ENCODE measurements at places on chromosomes 12 and 14.

DNA sequence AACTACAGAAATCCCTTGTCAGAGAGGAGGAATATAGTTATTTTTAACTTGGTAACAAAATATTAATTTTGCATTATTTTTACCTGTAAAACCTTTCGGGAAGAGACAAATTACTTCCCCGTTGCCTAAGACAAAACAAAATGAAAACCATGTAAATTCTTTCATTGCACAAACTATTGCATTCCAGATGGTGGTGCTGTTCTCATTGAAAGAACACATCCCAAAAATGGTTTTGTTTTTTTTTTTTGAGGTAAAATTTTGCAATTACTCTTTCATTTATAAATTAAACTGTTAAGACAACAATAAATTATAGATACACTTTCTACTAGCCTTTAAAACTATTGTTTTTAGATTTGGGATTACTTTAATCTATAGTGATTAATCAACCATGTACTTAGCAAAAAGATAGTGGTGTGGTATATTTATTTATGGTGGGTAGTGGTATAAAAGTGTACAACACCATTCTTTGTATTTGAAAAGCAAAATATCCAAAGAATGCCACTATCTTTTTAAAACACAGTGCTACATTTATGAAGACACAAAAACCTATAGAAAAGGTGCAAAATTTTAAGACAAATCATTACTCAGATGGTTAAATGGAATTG, 115.5 kb downstream of the SLC38A1 start:
- DNase-seq, result peak; percentile 30

- DNase-seq, result peak; percentile 15
These were observed 6.1 kb upstream of the KRT74 start for GRCh38 chr12:52579468-52580465.

- DNase-seq, result no peak
These were observed 224.5 kb downstream of the VRK1 start for GRCh38 chr14:97021571-97022168.

- no peak for DNase-seq
These were observed 365.0 kb downstream of the CCER1 start for GRCh38 chr12:90589956-90590355.

DNA sequence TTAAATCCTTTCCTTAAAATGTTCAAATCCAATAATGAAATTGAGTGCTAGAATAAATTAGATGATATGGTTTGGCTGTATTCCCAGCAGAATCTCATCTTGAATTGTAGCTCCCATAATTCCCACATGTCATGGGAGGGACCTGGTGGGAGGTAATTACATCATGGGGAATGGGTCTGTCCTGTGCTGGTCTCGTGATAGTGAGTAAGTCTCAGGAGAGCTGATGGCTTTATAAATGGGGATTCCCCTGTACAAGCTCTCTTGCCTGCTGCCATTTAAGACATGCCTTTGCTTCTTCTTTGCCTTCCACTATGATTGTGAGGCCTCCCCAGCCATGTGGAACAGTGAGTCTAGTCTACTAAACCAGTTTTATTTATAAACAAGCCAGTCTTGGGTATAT, 508.5 kb downstream of the ETNK1 start:
- no peak for DNase-seq

- no peak for DNase-seq
These were observed 17.2 kb upstream of the PSMC1 start for GRCh38 chr14:90239139-90239538.

DNA sequence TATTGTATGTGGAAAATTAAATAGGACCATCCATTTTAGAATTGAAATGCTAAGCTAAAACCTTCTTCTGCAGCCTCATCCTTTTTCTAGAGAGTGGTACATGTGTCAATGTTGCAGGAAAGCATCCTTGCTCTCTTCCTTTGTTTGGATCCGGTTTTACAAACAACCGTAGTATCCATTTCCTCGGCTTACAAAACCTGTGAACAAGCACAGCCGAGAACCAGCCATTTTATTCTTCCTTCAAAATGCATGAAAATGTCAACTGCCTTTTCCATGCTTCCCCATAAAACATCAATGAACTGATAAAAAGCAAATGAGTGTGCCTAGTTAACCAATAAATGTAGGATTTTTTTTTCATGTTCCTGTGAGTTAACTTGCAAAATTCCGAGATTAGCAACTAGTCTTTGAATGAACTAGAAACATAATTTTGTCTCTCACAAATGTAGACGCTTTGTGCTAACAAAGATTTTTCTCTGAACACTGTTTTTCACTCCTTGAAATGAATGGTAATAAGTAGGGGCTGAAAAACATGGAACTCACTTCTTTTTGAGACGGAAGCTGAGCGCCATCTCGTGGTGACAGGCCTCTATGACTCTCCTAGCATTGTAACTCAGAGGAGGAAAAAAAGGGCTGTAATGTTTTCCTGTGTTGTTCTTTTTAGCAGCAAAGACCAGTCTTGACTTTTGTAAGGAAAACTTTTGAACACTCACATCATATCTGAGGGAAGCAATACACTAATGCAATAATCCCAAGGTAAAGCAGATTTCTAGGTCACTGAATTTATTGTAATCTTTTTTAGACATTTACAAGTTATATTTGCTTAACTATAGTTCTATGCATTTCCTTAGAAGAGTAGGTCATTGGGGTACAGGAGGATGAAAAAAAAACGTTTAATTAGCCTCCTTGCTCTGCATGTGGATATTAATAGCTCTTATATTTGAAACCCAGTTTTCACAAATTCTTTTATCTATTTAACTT, 157.4 kb upstream of the FOXG1 start:
- DNase-seq, result peak; percentile 15

GRCh38 chr12:12877781-12878455, 13.4 kb upstream of the GPRC5A start:
- no peak for DNase-seq

DNA sequence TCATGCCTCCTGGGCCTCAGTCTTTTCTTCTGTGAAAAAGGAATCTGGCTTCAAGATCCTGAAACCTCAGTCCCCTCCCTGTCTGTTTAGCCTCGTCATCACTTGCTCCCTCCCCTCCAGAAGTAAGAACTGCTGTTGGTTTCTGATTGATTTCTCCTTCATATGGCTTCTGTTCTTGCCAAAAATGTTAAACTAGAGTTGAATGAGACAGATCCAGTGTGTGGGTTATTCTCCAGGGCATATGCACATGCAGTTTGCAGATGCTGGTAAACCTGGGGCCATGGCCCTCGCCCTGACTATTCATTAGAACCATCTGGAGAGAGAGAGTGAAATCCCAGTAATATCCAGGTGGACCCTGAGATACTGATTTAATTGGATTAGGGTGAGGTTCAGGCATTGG, 175.1 kb downstream of the TMEM132C start:
- no peak for DNase-seq

DNA sequence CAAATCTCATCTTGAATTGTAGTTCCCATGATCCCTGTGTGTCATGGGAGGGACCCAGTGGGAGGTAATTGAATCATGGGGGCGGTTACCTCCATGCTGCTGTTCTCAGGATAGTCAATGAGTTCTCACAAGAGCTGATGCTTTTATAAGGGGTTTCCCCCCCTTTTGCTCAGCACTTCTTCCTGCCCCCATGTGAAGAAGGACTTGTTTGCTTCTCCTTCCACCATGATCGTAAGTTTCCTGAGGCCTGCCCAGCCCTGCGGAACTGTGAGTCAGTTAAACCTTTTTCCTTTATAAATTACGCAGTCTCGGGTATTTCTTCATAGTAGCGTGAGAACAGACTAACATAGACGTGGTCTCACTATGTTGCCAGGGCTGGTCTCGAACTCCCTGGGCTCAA, 56.1 kb upstream of the EIF5 start:
- DNase-seq, result no peak

DNA sequence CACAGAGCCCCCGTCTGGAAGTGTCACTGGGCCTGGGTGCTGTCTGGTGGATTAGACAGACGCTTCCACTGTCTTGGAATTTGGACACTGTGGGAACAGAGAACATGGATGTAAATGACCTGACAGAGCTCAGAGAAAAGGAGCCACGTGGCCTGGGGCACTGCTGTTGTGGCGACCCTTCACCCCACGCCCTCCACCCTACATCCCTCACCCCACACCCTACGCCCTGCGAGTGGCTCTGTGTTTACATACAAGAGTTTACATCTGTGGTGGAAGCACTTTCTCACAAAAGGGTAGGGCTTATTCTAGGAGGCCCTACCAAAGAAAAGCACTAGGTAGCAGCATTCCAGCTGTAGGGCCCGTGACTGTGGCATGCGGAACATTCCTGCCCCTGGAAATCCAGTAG, 47.7 kb downstream of the B4GALNT3 start:
- no peak for DNase-seq

DNA sequence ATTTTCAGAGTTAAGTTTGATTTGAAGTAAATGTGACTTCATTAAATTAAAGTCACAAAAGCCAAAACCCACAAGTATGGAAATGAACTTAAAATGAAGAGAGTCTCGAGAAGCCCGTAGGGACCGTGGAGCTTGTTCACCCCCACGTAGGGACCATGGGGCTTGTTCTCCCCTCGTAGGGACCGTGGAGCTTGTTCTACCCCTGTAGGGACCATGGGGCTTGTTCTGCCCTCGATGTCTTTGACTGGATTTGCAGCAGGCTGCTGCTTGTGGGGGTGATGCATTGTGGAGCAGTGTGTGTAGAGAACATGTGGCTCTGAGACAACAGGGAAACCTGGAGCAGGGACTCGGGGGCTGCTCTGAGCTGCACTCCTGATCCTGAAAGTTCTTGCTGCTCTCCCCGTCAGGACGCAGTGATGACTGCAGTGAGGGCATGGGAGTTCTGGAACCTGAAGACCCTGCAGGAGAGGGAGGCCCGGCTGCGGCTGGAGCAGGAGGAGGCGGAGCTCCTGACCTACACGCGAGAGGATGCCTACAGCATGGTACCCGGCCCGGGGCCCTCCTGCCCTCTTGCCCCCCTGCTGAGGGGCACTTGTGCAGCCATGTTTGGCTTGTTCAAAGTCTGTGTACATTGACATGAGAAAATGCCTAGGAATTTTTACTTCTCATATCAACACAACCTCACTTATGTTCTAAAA, 94.2 kb downstream of the EP400 start:
- DNase-seq, result no peak

DNA sequence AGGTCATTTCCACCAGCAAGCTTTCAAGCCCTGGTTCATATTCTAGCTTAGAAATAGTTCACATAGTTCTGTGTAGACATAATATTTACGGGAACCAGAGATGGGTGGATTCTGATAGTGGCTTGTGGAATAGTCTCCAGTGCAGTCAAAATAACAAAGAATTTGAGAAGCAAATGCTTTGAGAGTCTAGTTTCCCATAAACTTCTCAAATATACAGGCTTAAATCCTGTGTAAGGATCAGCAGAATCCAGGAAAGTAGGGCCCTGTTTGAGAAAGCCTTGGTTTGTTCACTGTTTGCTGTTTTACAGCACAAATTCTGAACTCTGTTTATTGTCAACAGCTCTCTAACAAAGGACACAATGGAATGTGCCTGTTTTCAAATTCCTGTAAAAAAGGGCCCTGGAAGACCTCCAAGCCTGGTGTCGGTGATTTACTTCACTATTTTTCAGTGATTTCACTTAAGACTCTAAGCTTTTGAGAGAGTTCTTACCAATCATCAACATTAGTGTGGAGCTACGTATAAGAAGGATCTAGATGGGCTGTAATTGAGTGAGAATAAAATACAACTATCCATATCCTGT, 11.4 kb upstream of the FOS start:
- DNase-seq, result no peak

DNA sequence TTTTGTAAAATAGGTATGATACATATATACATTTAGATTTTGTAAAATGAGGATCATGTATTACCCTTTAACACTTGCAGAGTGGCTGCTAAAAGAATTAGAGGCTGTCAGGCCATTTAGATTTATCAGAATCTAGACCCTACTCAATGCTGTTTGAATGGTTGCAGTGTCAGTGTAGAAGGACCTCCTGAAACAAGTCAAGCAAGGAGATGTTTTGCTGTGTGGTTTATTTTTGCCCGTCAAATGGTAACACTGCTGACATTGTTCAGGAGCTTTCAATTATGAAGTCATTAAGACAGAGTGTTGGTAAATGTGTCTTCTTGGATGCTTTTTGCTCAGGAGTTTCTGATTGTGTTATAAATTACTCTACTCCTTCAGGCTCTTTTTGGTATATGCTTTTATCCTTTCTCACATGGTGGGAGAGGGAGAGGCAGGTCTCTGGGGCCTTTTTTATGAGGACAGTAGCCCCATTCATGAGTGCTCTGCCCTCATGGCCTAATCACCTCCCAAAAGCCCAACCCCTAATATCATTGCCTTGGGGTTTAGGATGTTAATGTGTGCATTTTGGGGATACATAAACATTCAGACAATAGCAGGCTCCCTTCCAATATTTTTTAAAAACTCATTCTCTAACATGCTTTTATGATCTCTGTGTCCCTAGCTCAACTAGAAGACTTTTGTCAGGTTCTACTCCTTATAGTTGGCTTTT, 16.5 kb downstream of the EID3 start:
- no peak for DNase-seq

GRCh38 chr12:104590022-104590421, 133.3 kb downstream of the CHST11 start:
- no peak for DNase-seq

- no peak for DNase-seq
These were observed 41.1 kb upstream of the PCED1B start for GRCh38 chr12:47038270-47038748.

DNA sequence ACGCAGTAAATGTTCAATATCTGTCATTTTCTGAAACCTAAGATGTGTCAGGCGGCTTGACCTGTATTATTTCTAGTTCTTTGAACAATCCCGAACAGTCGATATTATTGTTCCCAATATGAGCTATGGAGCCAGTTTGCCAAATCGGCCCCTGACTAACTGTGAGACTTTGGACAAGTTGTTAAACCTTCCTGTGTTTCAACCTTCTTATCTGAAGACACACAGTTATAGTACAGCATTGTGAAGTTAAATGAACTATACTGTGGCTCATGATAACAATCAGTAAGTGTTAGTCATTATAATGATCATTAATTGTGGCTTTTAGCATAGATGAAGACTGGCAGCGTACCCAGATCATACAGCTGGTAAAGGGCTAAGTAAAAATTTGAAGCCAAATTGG, 23.4 kb downstream of the DDX47 start:
- DNase-seq, result no peak

- DNase-seq, result no peak
These were observed 180.2 kb downstream of the EPS8 start for GRCh38 chr12:15608941-15609340.

DNA sequence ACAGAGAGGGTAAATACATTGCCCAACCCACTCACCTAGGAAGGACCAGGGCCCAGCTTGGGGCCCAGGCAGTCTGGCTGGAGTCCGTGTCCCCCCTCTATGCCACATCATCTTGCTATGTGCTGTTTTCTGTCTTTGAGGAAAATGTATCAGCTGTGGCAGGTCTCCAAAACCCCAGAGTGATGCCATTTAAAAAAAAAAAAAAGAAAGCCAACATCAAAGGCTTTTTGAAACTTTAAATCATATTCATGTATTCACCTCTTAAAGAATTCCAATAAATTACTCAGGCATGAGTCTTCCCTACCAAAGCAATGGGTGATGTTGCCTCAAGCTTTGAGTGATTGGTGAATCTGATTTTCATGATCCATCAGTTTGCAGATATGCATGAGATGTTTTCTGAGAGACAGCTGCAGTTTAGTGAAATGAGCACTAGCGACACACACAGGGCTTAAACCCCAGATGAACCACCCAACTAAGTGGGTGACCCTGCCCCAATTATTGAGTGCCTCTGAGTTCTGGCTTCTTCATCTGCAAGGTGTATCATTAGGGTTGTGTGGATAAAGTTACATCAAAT, 6.1 kb downstream of the KRT81 start:
- no peak for DNase-seq

GRCh38 chr12:2264651-2265232, 212.0 kb downstream of the CACNA1C start:
- no peak for DNase-seq
